ENCODE measurements at places on chromosomes 1 and 21.

DNA sequence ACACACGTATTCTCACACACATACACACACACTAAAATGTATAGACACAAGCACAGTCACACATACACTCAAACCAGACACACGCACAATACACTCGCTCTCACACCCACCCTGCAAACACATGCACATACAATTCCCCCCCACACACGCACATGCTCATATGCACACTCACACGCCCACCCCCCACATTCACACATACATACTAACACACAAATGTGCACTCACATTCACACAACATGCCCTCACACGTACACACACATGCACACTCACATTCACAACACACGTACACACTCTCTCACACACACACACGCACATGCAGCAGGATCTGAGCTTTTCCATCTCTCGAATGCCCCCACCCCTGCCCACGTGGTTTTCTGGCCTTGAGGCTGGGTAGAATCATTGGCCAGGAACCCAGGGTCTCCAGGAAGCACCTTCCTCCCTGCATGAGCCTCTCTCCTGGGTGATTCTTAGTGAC lies 589.7 kb downstream of the PTPRU start:
- DNase-seq: no peak

GRCh38 chr1:2236695-2237677 lies 8.9 kb downstream of the SKI start:
- peak; percentile 68 for DNase-seq

- no peak for DNase-seq
Measured at GRCh38 chr1:61287014-61287413, 204.7 kb downstream of the NFIA start.

GRCh38 chr1:165434281-165434680 lies 10.6 kb downstream of the RXRG start:
- DNase-seq: no peak

DNA sequence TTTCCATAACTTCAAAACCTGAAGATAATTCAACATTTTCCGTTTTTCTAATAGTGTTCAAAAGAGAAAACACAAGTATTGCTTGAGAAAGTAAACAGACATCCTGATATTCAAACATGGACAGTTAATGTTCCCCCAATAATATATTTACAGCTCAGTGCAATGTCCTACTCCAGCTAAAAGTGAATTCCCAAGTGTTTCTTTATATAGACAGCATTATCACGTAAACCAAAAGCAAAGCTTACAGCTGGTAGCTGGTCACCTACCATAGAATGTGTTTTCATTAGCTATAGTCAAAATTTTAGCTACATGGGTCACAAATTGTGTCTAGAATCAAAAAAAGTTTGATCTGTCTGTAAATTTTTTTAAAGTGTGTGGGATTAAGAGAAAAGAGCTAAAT lies 34.9 kb downstream of the WLS start:
- no peak for DNase-seq

GRCh38 chr1:160925652-160926244 lies 28.9 kb downstream of the ITLN2 start:
- DNase-seq: no peak

GRCh38 chr1:99520121-99520520 lies 125.8 kb upstream of the PALMD start:
- no peak for DNase-seq

DNA sequence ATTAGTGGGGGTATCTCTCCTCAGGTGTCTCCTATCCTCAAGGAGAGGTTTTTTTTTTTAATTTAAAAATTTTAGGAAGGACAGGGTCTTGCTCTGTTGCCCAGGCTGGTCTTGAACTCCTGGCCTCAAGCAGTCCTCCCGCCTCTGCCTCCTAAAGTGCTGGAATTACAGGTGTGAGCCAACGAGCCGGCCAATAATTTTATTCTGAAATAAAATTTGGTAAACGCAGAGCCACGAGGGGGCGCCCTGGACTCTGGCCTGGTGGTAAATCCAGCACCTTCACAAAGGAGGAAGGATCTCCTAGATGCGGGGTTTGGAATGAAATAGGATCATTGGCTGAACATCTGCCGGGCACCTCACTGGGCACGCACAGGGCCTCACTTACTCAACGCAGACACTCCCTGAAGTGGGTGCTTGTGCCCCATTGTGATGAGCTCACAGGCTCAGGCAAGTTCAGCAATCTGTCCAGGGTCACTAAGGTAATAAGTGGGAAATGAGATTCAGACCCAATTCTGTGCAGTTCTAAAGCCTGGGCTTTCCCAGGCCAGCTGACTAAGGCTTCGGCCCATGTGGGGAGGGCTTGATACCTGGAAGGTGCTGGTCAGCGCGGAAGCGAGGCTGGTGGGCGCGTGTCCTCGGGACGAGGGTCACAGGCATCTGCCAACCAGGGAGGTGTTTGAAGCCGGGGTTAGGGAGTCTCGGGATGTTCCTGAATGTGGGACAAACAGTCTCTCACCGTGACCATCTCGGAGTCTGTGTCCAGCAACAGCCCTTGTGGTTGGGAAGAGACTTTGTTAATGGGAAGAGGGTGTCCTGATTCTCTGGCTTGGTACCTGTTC lies 32.7 kb upstream of the ETV3 start:
- no peak for DNase-seq

DNA sequence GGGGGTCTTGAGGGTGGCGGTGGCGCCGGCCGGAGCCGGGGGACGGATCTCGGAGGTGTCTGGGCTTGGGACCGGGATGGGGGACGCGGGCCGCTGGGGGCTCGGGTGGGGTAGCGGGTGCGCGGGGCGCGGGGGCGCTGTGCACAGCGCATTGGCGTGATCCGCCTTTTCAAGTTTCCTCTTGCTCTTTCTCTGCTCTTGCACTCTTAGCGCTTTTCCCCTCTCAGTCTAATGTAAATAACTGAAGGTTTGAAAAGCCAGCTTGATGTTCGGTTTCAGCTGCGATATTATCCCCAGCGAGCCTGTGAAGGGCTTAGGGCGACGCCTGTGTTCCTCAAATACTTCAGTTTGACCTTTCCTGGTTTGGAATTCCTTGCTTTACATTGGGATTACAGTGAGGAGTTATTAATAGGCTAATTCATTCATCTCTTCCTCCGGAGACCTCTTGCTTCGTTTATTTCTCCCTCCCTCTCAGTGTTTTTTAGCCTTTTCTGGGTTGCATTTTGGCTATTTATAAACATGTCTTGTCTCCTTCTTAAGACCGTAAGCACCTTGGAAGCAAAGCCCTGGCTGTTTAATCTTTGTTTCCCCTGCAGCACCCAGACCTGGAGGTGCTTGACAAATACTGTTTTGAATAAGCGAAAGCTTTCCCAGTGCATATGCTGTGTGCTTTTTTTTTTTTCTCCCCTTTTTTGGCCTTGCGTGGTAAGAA lies 693 bp downstream of the RAB4A start:
- peak; percentile 19 for DNase-seq

DNA sequence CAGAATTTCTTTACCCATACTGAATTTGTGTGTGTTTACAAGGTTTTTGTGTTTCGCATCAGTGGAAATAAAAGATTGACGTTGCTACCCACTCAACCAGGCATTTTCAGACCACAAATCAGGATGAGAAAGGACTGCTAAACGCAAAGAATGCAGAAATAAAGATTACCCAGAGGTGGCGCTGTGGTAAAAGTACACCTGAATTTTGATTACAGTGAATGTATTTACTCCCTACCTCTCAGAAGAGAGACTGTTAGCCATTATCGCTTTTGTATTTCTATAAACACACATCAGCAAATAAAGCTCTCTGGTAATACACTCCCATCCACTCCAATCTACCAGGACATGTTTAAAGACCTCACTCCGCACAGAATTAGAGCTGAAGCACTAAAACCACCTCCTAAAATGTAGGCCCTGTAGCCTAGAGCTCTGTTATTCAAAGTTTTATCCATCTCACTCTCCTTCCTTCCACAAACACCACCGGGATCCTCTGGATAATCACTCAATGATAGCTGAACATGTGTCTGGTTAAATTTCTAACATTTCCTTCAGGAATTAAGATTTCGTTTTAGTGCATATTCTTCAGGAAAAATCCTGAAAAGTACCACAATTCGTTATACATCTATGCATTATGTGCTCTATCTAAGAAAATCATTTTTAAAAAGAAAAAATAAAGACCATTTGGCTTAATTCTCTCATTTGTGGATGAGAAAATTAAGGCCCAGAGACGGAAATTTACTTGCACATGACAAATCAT lies 2.5 kb upstream of the LMO4 start:
- DNase-seq: peak; percentile 56

GRCh38 chr21:16773206-16773605 lies 739.6 kb upstream of the CXADR start:
- DNase-seq: no peak

- no peak for DNase-seq
Measured at GRCh38 chr1:203764105-203765028, 616 bp upstream of the LAX1 start.

GRCh38 chr1:175090780-175091179 lies 23.1 kb downstream of the TNN start:
- DNase-seq: no peak

DNA sequence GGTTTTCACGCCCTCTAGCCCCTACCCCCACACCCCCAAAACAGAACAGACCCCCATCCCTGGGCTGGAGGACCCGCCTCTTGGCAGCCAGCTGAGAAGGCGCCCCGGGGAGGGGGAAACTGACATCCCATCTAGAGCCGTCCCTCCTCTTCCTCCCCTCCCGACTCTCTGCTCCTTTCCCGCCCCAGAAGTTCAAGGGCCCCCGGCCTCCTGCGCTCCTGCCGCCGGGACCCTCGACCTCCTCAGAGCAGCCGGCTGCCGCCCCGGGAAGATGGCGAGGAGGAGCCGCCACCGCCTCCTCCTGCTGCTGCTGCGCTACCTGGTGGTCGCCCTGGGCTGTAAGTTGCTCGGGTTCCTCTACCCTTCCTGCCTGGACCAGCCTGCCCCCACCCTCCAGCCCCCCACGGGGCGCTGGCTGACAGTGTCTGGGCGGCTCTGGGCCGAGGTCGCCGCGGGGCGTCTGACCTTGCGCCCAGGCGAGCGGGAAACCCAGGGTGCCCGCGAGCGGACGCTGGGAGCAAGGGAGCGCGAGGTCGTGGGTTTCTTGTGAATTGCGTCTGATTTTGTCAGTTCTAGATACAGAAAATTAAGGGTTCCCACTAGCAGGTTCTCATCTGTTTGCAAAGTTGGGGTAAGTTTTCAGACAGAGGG lies 618 bp downstream of the JAM2 start:
- peak; percentile 52 for DNase-seq

- no peak for DNase-seq
Measured at GRCh38 chr1:43978264-43978550, 803 bp upstream of the B4GALT2 start.

- no peak for DNase-seq
Measured at GRCh38 chr1:238962941-238963340, 423.4 kb upstream of the CHRM3 start.

- no peak for DNase-seq
Measured at GRCh38 chr1:229192031-229192430, 78.9 kb upstream of the RAB4A start.

GRCh38 chr1:22037520-22037919 lies 15.0 kb upstream of the CDC42 start:
- no peak for DNase-seq

GRCh38 chr1:15705184-15705566 lies 21.1 kb downstream of the PLEKHM2 start:
- DNase-seq: no peak

DNA sequence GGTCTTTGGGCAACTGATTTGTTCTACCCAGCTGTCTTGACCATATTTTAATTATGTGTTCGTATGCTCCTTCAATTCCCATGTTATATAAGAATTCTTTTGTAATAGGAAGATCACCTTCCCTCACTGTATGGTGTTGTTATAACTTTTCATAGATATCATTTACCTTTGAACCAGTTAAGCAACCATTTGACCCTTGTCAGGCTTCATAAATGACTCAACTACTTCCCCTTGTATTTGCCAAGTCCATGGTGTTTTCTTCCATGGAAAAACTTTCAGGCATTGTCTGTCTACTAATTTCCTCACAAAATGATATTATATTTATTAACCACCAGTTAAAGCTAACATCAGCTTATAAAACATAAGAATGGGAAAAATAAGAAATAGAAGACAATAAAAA lies 5.1 kb downstream of the BPNT1 start:
- DNase-seq: no peak

DNA sequence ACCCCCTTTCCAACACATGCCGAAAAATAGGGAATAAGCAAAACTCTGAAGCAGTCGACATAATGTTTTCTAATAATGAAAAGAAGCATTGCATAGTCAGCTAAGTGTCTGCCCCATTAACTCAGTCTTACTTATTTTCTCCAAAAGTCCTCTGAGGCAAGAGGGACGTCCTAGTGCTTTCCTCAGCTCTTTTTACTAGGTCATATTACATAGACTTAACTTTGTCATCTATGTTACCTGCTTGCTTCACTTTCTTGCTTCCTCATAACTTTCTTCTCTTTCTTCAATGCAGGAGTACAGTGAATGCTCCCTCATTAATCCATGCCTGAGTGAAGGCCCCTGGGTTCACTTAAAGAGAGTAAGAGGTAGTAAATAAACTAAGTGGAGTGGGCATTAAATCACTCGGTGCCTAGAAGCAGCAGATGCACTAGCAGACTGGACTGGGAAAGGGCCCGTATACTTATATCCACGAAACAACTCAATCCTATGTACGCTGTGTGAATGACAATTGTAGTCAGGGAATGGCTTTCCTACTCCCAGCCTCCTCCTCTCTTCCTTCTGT lies 210.5 kb upstream of the SPAG17 start:
- no peak for DNase-seq

DNA sequence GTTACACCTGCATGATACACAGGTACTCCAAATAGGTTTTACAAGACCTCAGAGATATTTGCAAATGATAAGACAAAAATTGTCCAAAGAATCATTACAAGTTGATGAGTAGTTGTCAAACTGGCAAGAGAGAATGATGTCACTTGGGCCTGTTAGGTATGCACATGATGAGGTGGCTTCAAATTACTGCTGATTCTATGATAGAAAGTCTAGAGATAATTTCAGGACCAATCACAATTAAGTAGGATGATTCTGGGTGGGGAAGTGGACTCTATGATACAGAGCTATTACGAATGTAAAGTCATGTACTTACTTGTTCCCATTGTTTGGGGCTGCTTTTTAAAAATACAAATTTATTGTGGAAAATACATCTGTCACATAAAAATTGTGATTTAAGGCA lies 5.2 kb upstream of the SPRR1B start:
- no peak for DNase-seq

DNA sequence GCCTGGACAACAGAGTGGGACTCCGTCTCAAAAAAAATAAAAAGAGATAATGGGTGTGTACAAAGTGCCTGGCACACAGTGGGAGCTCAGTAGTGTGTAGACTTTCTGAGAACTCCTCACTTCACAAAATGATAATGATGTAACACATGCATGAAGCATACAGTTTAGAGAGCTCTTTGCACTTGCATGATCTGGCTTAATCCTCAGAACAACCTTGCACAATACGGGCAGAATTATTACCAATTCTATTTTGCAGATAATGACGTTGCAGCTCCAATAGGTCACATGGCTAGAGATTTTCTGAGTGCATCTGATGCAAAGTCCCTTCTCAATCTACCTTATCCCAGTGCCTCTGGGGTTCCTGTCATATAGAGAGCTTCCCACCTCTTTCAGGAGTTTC lies 71.4 kb downstream of the CD247 start:
- no peak for DNase-seq

- no peak for DNase-seq
Measured at GRCh38 chr1:225427235-225428067, at the start of gene LBR. Gene LBR (minus strand): TSS chr1:225428038. CDS start chr1:225424075, 3,963 bp downstream.

GRCh38 chr1:226047495-226047894 lies 15.0 kb upstream of the H3-3A start:
- DNase-seq: no peak

- no peak for DNase-seq
Measured at GRCh38 chr1:217342105-217342504, 288.8 kb downstream of the GPATCH2 start.

- DNase-seq: no peak
Measured at GRCh38 chr1:36772647-36773495, 261.4 kb downstream of the GRIK3 start.
